Jurkat, Clone E6-1 (cell line): ENCODE measurements at places on chromosomes 12 and 14.

- no peak for DNase-seq
Observed at GRCh38 chr12:109134186-109134917, 18.0 kb downstream of the ACACB start.

DNA sequence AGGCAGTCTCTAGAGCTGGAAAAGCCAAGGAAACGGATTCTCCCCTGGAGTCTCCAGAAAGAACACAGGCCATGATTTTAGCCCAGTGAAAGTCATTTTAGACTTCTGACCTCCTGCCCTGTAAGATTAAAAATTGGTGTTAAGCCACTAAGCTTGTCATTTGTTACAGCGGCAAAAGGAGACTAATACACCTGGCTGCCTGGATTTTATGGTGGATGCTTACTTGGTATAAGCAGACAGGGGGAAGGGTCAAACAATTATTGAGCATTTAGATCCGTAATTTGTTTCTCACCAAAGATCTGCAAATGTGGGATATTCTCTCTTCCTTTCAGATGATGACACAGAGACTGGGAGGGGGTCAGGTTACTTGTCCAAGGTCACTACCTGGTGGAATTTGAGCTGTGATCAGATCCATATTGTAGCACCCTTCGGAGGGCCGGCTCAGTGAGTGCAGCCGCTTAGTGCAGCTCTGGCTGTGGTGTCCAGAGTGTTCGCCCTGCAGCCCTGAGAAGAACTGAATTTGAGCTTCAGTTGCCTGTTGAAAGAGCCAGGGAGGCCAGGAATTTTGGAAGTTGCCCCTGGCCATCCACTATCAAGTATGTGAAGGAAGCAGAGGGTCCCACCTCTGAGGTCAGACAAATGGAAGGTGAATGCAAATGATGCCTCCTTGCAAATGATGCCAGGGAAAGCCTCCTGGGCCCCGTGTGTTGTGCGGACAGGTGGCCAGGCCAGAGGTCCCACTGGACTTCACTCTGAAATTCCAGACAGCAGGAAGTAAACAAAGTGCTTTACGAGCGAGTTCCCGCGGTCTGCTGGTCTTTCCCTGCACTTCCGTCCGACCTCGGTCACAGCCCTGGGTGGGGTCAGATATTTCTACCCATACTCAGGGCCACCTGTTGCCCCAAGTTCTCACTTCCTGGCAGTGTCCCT, 15.1 kb downstream of the GLRX5 start:
- DNase-seq = no peak

GRCh38 chr14:97177635-97178034, 380.5 kb downstream of the VRK1 start:
- DNase-seq = no peak

DNA sequence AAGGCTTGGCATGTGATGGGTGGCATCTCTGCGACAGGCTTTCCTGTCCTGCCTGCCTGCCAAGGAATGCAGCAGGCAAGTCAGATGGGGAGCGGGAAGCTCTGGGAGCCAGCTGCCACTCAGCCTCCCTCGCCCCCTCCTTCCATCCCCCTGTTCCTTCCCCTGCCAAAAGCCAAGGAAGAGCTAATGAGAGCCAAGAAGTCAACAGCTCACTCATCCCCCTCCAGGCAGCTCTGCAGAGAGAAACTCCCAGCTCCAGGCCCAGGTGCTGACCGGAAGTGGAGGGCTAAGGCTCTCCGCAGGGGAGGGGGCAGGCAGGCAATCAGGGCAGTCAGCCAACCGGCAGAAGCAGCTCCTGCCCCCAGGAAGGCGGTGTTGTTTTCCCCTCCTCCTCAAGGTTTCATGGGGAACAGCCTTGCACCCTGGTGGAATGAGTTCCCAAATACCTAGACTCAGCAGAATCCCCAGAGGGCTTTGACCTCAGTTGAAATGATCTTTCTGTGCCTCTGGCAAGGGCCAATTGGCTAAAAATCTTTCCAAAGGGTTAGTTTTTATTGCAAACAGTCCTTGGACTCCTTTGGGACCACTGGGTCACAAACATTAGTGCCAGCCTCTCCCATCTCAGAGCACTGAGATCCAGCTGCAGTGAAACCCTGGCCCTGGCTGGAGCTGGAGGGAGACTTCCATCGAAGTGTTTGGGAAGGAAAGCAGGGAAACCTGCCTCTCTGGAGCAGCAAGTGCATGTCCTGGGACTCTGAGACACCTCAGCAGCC, 349.1 kb downstream of the DPF3 start:
- no peak for DNase-seq

DNA sequence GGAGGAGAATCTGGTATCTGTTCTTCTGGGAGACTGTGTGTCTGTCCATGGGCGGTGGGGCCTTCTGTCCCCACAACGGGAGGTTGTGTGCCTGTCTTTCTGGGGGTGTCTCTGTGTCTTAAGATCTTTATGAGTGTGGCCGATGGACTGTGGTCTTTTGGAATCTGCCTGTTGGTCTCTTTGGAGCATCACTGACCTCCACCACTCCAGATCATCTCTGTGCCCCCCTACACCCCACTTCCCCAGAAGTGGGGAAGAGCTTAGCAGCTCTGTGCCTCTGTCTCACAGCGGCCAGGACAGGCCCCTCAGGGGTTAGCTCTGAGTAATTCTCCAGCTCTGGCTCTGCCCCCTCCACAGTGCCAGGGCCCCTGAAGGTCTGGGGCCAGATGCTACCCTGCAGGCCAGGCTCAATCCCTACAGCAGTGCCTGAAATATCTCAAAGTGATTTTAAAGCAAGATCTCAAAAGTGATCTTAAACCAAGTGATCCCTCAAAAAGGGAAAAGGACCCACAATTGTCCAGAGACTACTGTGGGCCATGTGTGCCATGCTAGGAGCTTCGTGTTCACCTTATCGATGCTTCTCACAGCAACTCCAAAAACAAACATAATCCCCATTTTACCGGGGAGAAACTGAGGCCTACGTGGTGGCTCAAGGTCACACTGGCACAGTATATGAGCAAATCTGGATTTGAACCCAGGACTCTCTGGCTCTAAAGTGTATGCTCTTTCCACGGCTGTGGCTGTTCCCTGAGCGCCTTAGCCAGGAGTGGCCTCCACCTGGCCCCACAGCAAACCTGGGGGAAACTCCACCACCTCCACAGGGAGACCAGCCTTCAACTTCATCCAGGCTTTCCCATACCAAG, 26.0 kb upstream of the KRT78 start:
- DNase-seq = no peak

GRCh38 chr12:7994731-7995205, 37.7 kb upstream of the FOXJ2 start:
- no peak for DNase-seq

DNA sequence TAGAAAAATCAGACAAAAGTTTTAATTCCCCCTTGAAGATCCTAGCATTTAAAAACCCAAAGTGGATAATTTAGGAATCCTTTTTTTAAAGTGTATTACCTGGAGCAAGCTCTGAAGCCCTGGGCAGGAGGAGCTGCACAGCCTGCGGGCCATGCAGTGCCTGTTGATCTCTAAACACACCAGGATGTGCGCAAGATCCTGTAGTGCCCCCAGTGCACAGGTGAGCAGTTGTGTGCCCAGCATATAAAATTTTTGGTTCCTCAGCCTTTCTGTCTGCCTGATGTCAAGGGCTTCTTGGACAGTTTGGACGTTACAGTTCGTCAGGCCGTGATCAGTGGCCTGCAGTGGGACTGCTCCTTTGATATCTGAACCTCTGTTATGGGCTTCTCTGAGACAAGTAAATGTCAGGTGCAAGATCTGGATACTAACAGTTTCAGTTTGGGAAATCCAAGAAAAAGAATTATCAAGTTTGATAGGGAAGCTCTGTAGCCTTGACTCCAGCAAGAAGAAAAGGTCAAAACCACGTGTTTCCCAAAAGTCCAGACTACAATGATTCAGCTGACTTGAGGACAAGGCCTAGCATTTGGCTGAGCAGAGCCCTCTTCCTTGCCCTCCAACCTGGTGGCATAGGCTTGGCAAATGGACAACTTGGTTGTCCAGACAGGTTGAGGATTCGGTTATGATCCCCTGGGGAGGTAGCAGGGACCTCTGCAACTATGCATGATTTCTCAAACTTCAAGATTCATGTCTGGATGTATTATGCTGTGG, 1.0 kb downstream of the ATXN7L3B start:
- peak; percentile 28 for DNase-seq

- no peak for DNase-seq
Observed at GRCh38 chr12:116719731-116720528, 17.9 kb downstream of the SPRING1 start.

GRCh38 chr12:80617733-80618132, 89.7 kb upstream of the MYF6 start:
- DNase-seq = no peak

- no peak for DNase-seq
Observed at GRCh38 chr12:121175383-121176119, 34.4 kb upstream of the P2RX4 start.

- DNase-seq = no peak
Observed at GRCh38 chr14:54935100-54935499, 32.5 kb upstream of the GCH1 start.

DNA sequence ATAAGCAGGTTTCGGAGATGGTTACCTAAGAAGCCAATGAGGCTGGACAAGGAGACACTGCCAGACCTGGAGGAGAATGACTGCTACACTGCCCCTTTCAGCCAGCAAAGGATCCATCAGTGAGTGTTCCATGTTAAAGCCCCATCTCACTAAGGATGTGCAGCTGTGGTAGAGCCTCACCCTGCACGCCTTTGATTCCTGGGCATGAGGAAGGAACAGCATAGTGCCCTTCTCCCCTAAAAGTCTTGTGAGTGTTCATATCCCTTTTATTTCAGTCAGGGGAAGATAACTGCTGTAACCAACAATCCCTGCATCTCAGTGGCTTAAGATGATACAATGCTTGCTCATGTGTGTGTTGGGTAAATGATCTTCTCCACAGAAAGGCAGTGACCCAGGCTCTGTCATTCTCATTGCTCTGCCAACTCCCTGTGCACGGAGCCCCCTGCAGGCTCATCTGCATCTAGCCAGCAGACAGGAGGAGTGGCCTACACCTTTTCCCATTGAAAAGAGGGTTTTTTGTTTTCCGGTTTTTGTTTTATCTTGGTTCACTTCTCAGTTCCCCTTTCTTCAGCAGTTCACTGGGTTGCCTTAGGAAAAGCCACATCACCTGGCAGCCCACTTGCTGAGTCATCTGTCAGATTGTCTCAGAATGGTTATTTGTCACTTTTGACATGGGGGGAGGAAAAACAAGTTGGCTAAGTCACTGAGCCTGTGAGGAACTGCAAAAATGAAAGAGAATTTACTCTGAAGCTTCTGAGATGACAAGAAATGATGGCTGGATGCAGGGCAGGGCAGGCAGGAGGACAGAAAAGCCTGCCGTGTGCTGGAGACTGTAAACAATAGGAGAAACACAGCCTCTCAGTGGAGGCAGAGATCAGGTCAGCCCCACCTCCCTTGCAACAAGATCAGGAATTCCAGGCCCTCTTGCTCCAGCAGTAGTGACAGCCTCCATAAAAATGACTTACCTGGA, 193.3 kb downstream of the ANO4 start:
- DNase-seq = peak; percentile 42

GRCh38 chr14:93496856-93497741, 66.4 kb downstream of the UNC79 start:
- DNase-seq = no peak
